GM13976 (cell line): ENCODE measurements at places on chromosomes 5 and 9.

DNA sequence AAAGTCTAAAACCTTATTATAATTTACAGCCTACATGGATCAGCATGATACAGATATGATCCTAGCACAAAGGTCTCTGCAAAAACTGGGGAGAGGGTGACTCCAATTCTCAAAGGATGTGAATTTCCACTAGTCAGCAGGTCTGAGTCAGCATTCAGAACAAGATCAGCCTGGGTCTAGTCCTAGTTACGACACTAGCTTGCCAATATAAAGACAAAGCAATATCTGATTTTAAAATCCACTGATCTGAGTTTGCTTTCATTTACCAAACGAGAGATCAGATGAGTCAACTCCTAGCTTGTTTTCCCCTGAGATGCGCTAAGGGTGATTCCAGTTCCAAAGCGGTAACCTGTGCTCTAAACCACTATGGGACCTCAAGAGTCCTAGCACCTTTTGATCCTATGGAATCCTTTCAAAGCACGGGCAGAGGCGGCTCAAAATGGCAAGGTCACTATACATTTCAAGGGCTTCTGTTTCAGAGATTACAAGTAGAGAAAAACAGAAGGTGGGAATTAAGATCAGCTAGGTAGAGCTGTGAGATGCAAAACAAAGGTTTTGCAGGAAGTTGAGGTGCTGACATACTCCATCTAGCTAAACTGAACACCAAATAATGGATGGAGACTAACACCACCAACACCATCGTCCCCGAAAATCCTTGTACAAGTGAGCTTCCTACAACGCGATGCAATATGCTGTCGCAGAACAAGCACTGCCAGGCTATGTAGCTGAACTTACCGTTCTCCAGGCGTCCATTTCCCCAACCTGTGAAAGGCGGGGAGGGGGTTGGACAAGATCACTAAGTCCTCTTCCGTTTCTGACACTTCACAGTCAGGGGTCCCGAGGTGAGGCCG lies 906 bp downstream of the SLC25A51 start:
- DNase-seq = no peak

DNA sequence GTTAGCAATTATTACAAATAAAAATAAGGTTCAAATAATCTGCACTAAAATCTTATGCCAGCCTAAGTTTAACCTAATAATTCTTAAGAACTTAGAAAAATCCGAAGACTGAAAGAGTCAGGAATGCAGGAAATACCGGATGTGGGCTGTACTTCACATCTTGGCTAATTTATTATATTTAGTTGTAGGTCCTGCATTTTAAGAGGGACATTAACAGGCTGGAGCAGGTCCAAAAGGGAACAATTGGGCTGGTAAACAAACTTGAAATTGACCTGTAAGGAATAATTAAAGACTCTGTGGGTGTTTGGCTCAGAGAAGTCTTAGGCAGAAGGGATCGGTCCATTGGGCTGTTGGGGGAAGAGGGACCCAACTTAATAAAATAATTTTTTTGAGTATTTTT lies 18.4 kb downstream of the GLRA1 start:
- DNase-seq = no peak

- DNase-seq = no peak
Measured at GRCh38 chr5:80597500-80597899, 27.4 kb upstream of the ANKRD34B start.

GRCh38 chr9:127707766-127708165 lies 978 bp downstream of the CFAP157 start:
- no peak for DNase-seq

DNA sequence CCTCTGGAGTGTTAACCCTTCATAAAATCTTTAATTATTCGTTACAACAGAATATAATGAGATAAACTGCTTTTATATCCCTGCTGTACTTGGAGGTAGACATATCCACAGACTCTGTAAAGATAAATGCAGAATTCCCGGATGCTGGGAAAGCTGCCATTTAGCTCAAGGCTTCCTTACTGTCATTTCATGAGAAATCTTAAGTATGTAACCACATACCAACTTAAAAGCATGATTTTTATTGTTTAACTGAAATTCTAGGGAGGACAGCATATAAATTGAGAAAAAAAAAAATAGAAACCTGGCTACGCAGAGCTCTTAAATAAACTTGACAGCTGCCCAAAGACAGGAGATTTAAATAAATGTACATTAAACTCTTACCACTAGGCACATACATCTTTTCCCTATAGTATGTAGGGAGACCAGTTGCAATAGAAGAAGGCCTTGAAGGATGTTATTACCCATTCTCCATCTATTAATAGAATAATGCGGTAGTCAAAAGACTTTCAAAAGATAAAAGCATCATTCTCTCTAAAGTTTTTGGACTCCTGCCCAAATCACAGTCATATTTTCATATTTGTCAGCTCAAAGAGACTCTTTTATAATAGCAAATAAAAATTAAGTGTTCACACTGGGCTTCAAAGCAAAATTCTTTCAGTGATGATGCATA lies 373.8 kb downstream of the NDUFS4 start:
- no peak for DNase-seq

DNA sequence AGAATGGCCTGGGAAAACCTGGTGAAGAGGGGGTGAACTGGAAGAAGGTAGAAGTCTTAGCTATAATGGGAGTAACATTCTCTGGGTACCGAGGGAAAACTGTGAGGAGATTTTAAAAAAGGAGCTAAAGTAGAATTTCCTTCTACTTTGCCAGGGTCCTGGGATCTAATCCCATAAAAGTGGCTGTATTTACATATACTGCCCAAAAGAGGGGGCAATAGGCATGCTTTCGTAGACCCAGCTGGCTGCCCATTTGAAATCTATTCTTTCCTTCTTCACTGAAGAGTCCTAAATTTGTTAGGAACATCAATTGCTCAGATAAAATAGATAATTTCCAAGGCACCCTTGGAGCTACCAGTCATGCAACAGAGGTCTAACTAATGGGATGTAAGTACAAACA lies 159.2 kb downstream of the CDC42SE2 start:
- no peak for DNase-seq

GRCh38 chr5:167602067-167602466 lies 689.4 kb upstream of the WWC1 start:
- DNase-seq = no peak
